Kidney (tissue), 22 donors: ENCODE measurements at places on chromosomes 7 and 10.
A peak's percentile ranks its signal among the peaks of the same experiment; 100 is the strongest.

DNA sequence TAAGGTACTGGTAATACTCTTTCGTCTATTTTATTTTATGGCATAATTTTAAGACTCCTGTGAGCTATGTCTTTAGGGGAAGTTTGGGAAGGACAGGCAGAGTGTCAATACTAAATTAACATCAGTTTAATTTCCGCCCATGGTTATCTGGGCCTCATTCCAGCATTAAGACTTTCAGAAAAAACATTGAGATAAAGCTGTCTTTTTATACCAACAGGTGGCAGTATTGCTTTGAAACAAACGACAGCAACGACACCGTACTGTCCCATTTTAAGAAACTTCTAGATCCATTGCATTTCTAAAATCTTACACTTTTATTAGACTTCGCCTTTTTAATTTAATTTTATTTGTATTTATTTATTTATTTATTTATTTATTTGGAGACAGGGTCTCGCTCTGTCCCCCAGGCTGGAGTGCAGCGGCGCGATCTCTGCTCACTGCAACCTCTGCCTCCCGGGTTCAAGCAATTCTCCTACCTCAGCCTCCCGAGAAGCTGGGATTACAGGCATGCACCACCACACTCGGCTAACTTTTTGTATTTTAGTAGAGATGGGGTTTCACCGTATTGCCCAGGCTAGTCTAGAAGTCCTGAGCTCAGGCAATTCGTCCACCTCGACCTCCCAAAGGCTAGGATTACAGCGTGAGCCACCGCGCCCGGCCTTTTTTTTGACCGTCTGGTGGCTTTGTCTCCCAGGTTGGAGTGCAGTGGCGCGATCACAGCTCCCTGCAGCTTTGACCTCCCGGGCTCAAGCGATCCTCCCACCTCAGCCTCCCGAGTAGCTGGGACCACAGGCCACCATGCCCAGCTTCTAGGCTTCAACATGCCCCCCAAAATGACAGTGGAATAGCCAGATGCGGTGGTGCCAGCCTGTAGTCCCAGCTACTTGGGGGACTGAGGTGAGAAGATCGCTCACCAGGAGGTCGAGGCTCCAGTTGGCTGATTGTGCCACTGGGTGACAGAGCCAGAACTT is 78.7 kb upstream of the C1GALT1 start:
- no peak for DNase-seq

GRCh38 chr10:101671453-101671852 is 23.5 kb downstream of the FBXW4 start:
- no peak for DNase-seq

DNA sequence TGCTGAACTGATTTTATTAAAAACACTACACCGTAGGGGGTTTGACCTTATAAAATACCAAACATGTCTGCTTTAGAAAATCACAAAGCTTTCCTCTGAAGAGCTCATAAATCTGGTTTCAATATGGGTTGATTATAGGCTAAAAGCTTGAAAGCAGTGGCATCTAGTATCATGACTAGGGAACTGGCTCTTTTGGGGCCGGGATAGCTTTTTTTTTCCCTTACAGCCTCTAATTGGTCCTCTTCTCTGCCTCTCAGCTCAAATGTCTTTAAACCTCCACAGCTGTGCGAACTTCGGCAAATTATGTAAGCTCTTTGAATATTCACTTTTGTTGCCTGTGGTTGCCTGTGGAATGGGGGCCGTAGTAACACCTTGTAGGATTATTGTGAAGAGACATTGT is 8.4 kb downstream of the BAMBI start:
- DNase-seq, result no peak

DNA sequence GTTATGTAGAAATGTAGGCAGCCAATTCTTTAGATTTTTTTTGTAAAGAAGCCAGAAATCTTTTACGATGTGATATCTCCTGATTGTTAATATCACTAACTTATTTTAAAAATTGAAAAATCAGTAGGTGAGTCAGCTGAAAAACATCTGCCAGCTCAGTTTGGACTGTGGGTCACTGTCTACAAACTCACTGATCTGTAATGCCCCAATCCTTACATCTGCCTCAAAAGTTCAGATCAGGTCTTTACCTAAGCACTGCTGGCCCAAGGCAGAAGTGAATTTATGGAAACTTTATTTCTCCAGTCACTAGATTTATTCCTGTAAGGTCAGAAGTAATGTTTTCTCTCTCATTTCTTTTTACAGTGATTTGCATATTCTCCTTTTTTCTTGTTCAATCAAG is 31.0 kb upstream of the FAM13C start:
- DNase-seq, result no peak

DNA sequence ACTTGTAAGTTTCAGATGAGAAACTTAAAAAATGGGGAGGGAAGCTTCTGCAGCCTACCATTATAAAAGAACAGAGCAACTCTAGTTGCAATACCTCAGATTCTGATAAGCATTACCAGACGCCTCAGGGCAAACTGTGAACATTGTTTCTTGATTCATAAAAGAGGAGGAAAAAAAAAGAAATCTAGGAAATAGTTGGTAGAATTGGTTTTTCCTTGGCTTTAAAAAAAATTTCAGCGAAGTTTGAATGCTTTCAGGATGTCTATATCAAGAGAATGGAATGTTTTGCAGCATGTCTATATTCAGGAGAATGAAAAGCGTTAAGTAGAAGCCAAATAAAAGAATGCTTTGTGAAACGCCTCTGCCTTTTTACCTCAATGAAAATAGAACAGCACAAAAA is 17.5 kb upstream of the ANLN start:
- no peak for DNase-seq

DNA sequence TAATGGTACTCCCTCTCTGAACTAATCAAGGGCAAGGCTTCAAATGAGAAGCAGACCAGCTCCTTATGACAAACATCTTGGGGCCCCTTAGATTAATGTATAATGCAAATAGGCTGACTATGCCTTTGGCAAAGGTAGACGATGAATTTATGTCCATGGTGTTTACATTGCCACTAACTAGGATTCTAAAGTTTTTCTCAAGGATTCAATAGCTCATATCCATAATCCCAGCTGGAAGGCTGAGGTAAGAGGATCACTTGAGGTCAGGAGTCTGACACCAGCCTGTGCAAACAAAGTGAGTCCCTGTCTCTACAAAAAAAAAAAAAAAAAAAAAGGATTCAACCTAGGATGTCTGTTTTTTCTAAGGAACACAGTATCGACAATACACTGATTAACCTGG is 96.5 kb downstream of the ORC5 start:
- DNase-seq, result no peak

- DNase-seq, result peak; percentile 68
These were observed 134.1 kb upstream of the GDF10 start for GRCh38 chr10:47165711-47166404.

DNA sequence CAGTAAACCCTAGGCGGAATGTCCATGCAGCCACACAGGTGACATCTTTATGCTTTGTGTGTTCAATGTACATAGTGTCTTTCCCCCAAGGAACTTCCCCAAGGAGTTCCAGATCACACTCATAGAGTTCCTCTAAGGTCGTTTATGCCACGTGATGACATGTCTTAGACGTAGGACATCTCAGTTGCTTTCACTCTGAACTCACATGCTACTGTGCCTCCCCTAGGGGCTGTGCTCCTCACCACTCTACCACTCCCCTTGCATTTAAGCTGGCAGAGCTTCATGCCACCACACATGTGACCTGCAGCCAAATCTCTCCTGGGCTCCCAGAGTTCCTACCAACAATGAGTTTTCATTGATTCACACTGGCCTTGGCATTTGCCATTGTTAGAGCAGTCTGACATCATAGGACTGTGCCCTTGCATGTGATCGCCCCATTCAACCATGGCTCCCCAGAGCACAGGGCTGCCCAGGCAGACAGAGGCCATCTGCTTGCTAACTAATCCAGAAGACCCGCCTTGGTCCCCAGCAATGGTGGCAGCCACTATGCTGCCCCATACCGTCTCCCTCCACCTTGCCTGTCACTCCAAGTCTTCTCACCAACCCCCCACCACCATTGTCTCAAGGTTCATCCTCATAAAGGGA is 95.3 kb upstream of the MACROH2A2 start:
- DNase-seq, result no peak

GRCh38 chr10:1858048-1858447 is 120.7 kb upstream of the ADARB2 start:
- no peak for DNase-seq

DNA sequence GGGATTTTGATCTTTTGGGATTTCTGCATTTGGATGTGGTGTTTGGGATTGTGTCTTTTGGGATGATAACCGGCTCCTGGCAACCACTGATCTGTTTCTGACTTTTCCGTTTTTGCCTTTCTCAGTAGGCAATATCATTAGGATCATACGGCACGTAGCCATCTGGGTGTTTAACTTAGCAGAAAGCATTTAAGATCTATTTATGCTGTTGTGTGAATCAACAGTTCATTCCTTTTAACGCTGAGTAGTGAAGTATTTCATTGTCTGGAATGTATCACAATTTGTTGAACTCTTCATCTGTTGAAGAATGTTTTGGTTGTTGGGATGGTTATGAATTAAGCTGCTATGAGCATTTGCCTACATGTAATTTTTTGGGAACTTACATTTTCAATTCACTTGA is 459.6 kb downstream of the SDK1 start:
- DNase-seq, result no peak
